Immature natural killer cell (primary cell): ENCODE measurements at places on chromosomes 5 and 9. TPM values are rescaled to one million over a fixed set of nuclear protein-coding genes. Genes with fewer than 3 reads are reported as not detected.

DNA sequence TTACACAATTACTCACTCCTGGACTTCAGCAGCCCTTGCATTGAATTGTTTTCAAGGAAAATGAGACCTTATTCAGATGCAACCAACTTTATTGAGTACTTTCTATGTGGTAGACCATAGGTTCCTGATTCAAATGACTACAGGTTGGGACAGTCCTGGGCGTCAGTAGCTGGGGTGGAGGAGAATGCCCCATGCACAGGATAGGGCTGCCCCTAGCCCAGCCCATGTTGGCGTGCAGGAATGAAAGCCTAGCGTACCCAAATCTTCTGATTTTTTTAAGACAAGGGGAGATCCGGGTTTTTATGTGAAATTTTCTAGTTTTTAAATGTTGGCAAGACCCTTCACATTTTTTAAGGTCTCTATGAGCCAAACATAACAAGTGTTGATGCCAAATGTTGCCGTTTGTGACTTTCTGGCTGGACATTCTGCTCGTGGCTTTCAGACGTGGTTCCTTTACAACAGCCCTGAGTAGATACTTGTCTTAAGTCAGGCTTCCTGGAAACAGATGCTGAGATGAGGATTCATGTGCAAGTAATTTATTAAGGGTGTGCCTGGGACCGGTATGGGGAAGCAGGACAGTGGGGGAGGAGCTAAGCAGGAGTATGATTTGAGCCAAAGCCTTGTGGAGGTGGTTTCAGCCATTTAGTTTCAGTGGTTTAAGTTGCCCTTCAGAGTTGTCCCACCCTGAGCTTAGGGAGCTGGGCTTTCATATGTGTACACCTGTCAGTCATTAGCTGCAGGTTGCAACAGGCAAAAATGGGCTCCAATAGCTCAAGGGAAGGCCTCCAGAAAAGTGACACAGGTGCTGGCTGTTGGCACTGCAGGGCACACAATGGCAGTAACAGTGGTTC lies 154.1 kb downstream of the NTRK2 start:
- no peak for DNase-seq

GRCh38 chr5:139888370-139888769 lies 92.8 kb downstream of the PSD2 start:
- DNase-seq: no peak

- DNase-seq: no peak
These were observed 4.7 kb upstream of the PANK3 start for GRCh38 chr5:168583742-168584482.

DNA sequence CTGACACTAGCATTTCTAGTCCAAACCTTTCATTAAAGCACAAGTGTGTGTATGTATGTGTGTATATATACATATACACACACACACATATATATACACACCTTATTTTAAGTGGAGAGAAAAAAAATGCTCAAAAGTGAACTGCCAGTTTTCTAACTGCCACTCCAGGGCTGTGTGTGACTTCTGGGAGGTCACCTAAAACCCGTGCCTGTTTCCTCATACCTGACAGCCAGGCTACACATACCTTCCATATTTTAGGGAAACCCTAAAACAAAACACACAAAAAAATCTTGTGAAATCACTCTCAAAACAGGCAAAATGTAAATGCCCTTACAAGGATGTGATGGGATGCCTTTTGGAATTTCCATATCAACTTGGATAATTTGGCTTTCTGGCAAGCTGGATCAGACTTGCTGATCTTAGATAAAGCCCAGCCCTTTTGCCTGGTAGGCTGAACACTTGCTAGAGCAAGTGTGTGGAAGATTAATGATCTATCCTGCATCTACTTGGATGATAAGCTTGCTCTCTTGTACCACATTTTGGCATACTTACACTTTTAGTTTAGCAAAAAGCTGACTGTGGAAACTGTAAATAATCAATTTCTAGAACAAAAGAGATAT lies 127.8 kb downstream of the GNAQ start:
- DNase-seq: no peak

GRCh38 chr9:96169484-96169883 lies 132.5 kb downstream of the HSD17B3 start:
- DNase-seq: no peak

Gene MVB12B
- not detected for polyA plus RNA-seq

Gene TAF11L12
- polyA plus RNA-seq: not detected

Gene SPINK4
- not detected for polyA plus RNA-seq
